ENCODE measurements at places on chromosomes 3 and 15. TPM values are rescaled to one million over a fixed set of nuclear protein-coding genes. Genes with fewer than 3 reads are reported as not detected.

TCTA gene
- total RNA-seq, result 23.2 TPM

CYP11A1 gene
- not detected for total RNA-seq

SLC9C1 gene
- not detected for total RNA-seq

STRA6 gene
- not detected for total RNA-seq

CLRN1 gene
- not detected for total RNA-seq

DNA sequence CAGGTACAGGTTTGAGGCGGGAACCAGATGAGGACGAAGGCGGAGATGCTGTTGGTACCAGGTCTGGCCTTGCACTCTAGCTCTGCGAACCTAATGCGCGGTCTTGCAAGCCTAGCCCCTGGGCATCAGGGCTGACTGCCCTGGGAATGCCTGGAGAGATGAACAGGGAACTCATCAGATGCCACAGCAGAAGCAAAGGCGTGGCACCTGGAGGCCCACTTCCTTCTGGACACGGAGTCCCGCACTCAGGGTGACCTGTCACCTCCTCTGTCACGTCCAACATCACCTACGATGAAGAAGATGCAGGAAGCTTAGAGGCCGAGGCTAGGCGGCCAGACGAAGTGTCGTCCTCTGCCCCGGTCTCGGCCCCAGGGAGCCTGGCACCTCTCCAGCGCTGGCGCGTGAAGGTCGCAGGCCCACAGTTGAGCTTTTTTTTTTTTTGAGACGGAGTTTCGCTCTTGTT lies 9.4 kb downstream of the RPLP1 start:
- peak overlapping the region; percentile 93 for H3K4me3 ChIP-seq
- H3K4me1 ChIP-seq, result peaks cover 25% of the 10 kb centered on the region
- H3K27me3 ChIP-seq, result no peaks in the 10 kb centered on the region
- peak overlapping the region; percentile 74 for H3K27ac ChIP-seq
- H3K36me3 ChIP-seq, result peaks cover 5% of the 10 kb centered on the region

DNA sequence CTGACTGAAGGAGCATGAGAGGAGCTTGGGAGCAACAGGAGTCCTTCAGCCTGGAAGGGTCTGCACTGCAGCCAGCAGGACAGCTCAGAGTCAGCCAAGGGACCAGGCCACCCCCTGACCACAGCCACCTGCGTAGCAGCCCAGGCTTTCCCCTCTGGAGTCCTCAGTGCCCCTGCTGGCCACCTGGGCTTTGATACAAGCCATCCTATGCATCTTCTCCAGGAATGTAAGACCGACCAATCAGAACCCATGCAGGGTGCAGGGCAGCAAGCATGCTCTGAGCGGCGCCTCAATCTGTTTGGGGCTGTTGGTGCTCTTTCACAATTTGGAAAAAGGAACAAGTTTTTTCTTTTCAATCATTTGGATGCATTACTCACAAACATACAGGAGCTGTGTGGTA lies 52.0 kb downstream of the DZIP1L start:
- no peaks in the 10 kb centered on the region for H3K27me3 ChIP-seq
- no peaks in the 10 kb centered on the region for H3K4me1 ChIP-seq

DNA sequence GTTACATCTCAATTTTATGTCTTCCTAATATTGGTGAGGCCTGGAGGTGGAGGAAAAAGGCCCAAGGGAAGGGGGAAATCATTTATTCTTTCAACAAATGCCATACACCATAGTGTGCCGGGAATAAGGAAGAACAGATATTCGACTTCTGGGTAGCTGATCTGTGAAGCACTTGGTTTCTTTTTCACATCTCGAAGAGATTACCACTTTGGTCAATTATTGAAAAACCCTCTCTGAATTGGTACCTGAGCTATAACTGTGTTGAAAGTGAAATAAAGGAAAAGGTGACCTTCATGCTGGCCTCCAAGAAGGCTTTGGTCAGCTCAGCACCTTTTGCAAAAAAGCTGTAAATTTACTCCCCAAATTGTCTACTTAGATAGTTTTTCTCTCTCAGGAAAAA lies 14.2 kb upstream of the MB21D2 start:
- DNase-seq, result no peak
- H3K27me3 ChIP-seq, result no peaks in the 10 kb centered on the region
- H3K27ac ChIP-seq, result no peak overlapping the region
- no peaks in the 10 kb centered on the region for H3K4me1 ChIP-seq
- H3K36me3 ChIP-seq, result no peaks in the 10 kb centered on the region
- no peak overlapping the region for H3K4me3 ChIP-seq

DNA sequence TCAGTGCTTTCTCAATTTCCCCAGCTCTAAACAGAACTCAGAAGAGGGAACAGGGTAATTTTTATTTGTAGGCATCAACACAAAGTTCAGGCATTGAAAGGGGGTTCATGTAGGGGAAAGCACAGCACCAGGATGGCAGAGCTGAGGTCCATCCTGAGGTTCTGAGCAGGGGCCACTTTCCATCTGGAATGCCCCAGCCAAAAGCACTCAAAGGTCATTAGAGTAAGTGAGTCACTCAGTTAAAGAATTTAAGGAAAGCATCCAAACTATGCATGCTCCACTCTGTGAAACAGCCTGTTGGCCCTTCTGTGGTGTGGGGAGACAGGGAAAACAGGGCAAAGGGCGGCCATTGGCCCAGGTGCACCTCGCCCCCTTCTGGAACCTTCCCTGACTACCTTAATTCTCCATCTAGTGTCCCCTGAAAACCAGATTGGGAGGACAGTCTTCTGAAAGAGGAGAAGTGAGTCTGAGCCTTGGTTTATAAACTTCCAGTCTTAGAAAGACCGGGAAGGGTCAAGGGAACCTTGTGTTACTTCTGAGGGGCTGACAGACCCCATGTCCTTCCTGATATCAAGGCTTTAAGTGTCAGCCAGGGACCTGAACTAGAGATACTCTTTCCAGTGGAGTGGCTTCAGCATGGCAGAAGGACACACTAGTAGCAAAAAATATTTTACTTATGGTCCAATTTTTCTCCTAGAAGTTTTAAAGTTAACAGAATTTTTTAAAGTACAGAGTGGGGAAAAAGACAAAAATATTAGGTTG lies 133.3 kb downstream of the MYLK start:
- no peaks in the 10 kb centered on the region for H3K36me3 ChIP-seq
- no peak overlapping the region for H3K4me3 ChIP-seq
- no peak overlapping the region for H3K27ac ChIP-seq
- DNase-seq, result no peak

DNA sequence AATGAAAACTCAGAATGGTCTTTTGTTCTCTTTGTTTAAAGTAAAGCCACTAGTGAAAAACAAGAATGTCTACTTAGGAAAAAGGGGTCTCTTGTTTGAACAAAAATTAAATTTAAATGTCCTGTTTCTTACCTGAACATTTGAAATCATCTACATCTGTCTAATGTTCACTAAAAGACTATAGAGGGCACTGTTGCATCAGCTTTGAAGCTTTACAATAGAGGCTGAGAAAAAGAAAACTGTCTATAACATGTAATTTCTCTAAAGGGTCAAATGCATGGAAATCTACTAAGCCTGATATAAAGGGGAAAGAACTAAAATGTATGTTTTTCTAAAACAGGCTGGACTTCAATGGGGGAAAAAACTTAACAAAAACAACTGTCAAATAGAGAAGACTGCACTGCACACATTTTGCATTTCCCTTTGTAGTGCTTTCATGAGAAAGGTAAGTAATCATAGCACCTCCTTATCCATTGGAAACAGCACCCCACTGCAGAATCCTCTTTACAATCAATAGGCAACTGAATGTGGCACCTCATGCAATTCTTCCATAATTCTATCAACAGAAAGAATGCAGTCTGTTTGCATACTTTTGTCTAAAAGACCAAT lies 26.3 kb downstream of the DPH6 start:
- no peaks in the 10 kb centered on the region for H3K36me3 ChIP-seq
- H3K4me3 ChIP-seq, result no peak overlapping the region
- DNase-seq, result no peak
- no peaks in the 10 kb centered on the region for H3K27me3 ChIP-seq

Measured in CD8-positive, alpha-beta memory T cell (primary cell).